HS-27A (cell line): ENCODE measurements at places on chromosomes 7 and 10.

- no peak for DNase-seq
Measured at GRCh38 chr10:121282797-121283515, 315.3 kb downstream of the FGFR2 start.

DNA sequence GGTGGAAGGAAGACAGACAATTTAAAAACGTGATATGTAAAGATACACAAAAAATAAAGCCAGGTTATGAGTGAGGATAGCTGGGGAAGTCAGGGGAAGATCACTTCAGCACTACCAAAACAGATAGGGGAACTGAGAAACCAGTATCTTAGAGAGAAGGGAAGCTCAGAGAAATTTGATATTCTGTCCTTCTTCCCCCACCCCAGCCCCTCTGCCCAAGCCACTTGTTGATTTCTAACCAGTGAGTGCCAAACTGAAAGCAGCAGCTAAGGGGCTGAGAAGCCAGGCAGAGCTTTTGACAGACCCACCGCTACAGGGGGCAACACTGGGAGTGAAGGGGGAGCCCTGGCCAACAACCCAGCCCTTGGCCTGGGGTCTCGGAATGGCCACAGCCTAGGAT, 9.1 kb upstream of the SLC29A3 start:
- no peak for DNase-seq

DNA sequence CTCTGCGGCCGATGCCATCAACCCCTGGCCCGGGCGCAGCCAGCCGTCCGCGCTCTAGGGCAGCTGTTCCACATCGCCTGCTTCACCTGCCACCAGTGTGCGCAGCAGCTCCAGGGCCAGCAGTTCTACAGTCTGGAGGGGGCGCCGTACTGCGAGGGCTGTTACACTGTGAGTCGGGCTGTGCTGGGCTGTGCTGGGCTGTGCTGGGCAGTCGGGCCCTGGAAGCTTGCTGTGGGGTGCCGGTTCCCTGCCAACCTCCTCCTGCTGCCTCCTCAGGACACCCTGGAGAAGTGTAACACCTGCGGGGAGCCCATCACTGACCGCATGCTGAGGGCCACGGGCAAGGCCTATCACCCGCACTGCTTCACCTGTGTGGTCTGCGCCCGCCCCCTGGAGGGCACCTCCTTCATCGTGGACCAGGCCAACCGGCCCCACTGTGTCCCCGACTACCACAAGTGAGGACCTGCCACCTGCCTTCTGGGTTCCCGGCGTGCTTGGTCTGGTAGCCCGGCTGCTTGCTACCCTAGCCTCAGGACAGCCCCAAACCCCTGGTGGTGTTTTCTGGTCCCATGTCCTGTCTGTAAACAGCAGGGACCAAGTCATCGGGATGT, 7.5 kb downstream of the ZYX start:
- DNase-seq: no peak

DNA sequence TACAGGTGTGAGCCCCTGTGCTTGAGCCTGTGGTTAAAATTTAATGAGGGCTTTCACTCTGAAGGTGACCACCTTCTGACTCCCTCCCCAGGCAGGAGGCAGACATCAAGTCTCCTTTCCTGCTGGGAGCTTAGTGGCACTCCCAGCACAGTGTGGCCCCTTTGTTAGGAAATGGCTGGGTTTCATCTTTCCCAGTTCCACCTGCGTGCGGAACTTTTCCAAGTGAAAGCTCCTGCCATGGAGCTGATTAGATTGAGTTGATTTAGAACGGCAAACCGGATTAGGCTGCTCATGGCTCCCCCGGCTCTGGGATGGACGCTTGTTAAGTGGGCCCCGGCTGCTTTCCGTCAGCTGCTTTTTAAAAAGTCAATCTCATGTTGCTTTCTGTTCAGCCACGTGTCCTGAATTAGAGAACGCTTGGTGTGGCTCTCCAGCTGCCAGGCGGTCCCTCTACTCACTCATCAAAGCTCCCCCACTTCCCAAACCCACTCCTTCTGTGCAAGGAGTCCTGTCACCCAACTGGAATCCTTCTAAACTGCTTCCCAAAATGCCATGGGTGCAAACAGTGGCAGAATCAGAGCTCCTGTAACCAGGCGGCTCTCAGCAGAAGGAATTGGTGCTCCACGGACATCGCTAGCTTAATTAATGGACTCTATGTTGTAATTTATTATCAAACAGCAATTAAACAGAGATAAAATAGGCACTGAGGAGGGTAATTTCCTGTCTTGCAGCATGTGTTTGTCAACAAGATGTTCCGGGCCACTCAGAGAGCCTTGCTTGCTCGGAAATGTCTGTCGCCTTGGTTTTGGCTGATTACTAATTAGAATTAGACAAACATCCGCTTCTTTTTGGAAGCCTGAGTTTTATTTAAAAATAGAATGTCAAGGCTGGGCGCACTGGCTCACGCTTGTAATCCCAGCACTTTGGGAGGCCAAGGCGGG, 551.2 kb downstream of the GALNT17 start:
- no peak for DNase-seq

DNA sequence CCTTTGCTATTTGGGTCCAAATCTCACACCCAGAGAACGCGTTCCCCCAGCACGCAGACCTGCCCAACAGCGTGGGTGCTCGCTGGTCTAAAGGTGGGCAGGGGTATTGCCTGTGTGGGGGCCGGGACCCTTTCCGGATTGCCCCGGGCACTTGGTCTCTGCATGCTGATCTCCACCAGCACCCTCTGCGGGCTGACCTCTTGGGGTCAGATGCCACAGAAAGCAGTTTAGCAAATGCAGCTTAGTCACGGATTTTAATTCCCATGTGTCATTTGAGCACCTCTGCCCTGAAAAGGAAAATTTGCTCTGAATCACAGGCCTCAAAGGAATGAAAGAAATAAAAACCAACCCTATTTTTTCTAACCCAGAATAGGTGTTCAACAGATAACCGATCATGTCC, 46.7 kb downstream of the PKD1L1 start:
- DNase-seq: no peak

DNA sequence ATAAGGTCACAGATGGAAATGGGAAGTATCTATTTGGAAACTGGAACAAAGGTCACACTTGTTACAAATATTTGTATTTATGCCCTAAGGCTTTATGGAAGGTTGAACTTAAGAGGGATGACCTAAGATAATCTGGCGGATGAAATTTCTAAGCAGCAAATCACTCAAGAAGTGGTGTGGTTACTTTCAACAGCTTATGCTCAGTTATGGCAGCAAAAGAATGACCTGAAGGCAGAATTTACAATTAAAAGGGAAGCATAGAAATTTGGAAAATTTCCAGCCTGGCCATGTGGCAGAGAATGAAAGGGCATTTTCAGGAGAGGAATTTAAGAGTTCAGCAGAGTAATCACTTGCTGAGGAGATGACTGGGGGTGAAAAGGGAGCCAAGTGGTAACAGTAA, 95.8 kb upstream of the TNS3 start:
- no peak for DNase-seq

- no peak for DNase-seq
Measured at GRCh38 chr10:78577712-78578111, 491.1 kb upstream of the ZMIZ1 start.

DNA sequence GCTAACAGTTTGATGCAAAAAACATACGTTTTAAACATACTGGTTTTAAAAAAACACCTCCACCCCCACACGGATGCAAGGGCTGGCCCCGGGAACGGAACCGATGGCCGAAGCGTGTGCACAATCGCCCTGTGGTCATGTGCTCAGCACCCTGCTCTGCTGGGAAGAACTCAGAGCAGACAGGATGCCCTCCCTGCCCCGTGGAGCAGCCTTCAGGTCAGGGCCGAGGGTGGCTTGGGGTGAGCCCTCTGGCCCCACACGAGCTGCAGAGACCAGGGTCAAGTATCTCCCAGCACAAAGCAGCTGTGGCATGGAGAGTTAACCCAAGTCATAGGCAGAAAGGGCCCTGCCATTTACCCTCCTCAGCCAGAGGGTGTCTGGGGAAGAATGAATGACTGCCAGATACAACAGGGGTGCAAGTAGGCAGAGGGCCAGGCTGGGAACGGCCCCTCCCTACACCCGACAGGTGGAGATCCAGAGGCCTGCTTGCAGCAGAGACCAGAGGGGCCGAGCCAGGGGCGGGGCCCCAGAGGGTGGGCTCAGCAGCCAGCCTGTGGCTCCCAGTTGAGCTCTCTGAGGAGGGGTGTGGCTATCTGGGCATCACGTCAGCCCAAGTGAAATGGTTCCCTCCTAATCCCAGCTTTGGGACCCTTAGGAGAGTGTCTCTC, 56.8 kb downstream of the ZRANB1 start:
- DNase-seq: no peak

DNA sequence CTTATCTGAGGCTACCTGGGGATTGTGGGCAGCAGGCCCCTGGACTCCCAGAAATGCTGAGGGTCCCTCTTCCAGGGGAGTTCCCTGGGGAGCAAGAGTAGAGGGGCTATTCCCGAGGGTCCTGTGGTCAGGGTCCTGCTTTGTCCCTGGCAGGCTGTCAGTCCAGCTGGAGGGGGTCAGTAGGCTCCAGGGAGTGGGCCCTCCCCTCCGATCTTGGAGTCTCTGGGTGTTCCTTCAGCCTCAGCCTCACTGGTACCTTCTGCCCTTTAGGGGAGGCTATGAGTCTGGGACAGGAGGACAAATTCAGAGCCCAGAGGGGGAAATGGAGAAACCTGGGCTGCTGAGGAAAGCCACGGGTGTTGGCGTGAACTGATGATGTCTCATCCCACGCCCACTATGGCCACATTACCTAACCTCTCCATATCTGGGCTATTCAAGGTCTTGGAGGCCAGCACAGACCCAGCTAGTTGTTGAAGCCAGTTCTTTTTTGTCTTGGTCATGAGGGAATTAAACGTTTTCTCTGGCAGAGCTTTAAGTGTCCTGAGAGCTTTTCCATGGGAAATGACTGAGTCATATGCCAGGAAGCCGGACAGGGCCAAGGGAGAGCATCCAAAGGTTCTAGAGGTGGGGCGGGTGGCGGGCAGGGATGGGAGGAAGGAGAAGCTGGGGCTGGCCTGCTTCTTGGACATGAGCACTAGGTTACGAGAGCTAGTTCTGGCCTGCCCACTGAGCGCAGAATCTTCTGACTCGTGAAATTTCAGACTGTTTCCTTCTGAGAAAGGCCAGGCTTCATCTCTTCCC, 6.2 kb downstream of the CALHM2 start:
- no peak for DNase-seq

GRCh38 chr10:86310291-86310690, 56.3 kb downstream of the GRID1 start:
- no peak for DNase-seq

- no peak for DNase-seq
Measured at GRCh38 chr7:70554646-70555045, 577.3 kb upstream of the GALNT17 start.

DNA sequence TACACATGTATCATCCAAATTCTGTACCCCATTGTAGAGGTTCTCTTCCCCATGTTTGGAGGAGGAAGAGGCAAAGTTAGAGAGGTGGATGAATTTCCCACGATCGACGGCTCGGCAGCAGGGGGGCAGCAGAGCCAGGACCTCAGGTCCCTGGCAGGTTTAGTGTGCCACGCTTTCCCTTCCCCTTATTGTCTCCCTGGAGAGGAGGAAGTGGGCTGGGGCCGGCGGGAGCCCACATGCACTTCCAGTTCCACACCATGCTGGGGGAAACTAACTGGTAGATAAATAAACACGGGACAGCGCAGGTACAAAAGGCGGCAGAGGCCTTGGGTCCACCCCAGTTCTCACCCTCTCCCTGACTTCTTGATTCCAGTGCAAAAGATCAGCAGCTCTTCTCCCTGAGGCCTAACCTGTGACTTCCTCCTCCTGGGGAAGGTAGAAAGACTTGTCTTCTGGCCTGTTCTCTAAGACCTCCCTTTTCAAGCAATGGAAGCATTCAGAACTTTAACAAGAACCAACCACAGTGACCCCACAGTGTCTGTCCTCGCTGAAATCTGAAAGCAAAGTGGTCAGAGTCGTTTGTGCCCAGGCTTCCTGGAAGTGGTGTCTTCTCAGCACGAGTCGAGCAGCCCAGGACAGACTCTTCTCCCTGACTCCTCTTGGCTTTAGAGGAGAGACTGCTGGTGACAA, 30.5 kb upstream of the SRGN start:
- DNase-seq: no peak

GRCh38 chr7:47484457-47484856, 97.5 kb downstream of the TNS3 start:
- no peak for DNase-seq

GRCh38 chr7:100271716-100272537, 35.6 kb upstream of the SPDYE3 start:
- peak; percentile 51 for DNase-seq

DNA sequence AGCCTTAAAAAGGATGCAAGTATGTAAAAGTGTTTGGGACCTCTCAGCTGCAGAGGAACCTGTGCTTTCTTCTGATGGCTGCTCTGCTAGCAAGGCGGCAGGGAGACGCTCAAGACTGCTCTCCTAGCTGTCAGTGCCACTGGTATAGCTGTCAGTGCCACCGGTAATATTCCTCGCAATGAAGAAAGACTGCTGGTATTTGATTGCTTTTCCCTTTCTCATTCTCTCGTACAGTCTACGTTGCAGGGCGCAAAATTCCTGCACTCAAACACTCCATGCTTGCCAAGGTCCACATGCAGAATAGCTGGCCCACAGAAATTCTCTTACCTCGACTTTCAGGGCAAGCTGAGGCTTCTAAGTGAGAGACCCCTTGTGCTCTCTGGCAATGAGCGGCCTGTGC, 432.6 kb upstream of the KLF6 start:
- DNase-seq: no peak

GRCh38 chr7:91248996-91249395, 15.2 kb upstream of the FZD1 start:
- no peak for DNase-seq

- DNase-seq: no peak
Measured at GRCh38 chr10:27784272-27784671, 38.7 kb upstream of the MKX start.

DNA sequence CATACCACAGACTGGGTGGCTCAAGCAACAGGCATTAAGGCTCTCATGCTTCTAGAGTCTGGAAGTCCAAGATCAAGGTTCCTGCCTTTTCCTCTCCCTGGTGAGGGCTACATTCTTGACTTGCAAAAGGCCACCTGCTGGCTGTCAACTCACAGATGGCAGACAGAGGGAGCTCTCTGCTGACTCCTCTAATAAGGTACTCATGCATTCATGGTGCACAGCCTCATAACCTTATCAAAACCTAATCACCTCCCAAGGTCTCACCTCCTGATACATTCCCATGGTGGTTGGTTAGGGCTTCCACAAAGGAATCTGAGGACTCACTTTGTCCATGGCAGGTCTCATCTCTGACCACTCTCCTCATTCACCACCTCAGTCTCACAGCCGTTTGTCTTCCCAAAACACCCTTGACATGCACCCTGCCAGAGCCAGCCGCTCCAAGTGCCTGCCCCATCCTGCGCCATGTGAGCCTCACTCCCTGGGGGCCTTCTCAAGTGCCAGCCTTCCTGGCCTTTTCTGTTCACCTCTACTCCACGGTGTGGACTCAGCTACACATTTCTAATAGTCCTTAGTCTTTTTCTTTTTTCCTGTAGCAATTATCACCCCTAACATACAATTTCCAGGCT, 400.3 kb upstream of the ADARB2 start:
- DNase-seq: no peak

DNA sequence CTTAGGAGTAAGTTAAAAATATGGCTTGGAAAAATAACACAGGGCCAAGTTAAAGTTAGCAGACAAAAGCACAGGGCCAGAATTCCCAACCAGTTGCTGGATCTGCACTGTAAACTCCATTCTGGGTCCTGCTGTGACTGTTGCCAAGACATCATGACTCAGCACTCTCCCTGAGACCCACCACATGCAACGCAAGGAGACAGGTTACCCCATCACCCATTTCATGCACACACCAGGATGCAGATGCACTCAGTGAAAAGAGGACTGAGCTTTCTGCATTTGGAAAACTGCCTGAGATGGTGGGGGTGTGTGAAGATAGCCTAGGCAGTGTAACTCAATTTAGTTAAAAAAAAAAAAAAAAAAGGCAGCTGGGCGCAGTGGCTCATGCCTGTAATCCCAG, 97.6 kb upstream of the ZNF438 start:
- DNase-seq: no peak

GRCh38 chr7:148611692-148612091, 21.1 kb downstream of the C7orf33 start:
- no peak for DNase-seq
